ENCODE measurements at places on chromosomes 16 and 17. TPM values are rescaled to one million over a fixed set of nuclear protein-coding genes. Genes with fewer than 3 reads are reported as not detected.

GRCh38 chr17:7328840-7329373, at the start of gene NEURL4:
Gene NEURL4, minus strand, starts transcription at chr17:7329335. Its CDS starts 23 bp downstream, at chr17:7329312.
- DNase-seq: peak; percentile 38

Gene TMEM132E
- total RNA-seq: 2.0 TPM

- DNase-seq: no peak
Observed at GRCh38 chr16:88133507-88133843, 182.2 kb downstream of the BANP start.

Gene REXO5
- total RNA-seq: 10.5 TPM

GRCh38 chr16:51111759-51112158, 39.3 kb downstream of the SALL1 start:
- no peak for DNase-seq

DNA sequence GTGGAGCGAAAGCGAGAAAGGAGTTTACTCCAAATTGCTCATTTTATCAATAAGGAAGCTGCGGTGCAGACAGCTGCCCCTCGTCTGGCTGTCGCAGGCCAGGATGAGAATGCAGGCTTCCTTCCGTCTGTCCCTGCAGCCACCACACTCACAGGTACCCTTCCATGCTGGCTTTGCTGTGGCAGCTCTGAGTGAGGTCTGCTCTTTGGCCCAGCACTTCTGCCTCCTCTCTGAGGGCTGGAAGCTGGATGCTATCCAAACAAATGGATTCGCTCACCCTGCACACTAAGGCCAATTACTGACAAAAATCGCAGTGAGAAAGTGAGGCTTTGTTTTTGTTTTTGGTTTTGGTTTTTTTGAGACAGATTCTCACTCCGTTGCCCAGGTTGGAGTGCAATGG, 7.0 kb downstream of the ARMC7 start:
- DNase-seq: no peak

Gene CDK5R1
- total RNA-seq: 9.2 TPM

DNA sequence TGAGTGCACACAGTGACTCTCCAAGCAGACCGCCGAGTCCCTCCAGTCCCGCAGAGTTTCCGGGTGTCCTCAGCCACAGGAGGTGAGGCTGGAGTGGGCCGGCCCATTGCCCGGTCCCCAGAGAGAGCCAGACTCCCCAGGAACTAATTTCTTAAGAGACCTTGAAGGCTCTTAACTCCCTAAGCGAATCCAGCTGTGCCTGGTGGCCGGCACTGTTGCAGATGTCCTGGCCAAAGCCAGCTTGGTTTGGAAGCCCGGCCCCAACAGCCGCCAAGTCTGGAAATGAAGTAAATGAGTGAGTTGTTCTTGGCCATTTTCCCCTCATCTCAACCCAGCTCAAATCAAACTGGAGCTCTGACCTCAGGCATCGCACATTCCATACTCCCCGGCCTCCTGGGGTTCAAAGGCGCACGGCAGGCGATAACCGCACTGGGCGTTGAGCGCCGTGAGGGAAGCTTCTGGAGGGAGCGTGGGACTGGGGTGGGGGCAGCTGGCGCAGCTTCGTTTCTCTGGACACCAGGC, 42.0 kb downstream of the CMIP start:
- no peak for DNase-seq

Gene PGS1
- 51.4 TPM for total RNA-seq

GRCh38 chr16:84988328-84989080, 22.8 kb downstream of the ZDHHC7 start:
- DNase-seq: no peak

Gene AIPL1
- 0.46 TPM for total RNA-seq

Gene OR1A1
- total RNA-seq: not detected

DNA sequence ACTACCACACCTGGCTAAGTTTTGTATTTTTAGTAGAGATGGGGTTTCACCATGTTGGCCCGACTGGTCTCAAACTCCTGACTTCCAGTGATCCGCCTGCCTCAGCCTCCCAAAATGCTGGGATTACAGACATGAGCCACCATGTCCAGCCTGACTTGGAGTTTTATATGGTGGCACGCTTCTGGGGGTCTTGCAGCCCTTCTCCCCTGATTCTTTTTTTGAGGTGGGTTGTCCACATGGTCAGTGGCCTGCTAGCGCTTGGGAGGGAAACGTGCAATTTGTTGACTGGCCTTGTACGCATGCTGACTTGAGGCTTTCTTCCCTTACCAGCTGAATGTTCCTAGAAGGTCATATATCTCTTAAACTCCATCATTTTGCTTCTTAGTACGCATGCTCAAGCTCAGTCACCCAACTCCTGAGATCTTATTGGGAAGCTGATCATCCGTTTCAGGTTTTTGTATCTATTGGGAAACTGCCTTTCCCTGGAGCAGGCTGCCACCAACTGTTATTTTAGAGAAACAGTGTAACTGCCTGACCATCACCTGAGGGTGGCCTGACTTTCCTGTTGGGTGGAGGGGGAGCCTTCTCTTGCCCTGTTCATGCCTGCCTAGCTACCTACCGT, 13.7 kb upstream of the LDHD start:
- no peak for DNase-seq

DNA sequence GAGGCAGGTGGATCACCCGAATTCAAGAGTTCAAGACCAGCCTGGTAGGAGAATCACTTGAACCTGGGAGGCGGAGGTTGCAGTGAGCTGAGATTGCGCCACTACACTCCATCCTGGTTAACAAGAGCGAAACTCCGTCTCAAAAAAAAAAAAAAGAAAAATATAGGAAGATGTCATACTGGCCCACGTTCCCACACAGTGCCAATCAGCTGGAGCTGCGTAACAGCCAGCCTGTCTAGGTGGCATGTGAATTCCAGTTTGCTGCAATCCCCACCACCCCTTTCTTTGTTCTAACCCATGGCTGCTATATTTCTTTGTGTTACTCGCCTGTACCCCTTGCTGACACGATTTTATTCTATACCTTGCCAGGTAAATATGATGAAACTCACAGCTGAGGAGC, 7.5 kb downstream of the NFATC2IP start:
- no peak for DNase-seq

DNA sequence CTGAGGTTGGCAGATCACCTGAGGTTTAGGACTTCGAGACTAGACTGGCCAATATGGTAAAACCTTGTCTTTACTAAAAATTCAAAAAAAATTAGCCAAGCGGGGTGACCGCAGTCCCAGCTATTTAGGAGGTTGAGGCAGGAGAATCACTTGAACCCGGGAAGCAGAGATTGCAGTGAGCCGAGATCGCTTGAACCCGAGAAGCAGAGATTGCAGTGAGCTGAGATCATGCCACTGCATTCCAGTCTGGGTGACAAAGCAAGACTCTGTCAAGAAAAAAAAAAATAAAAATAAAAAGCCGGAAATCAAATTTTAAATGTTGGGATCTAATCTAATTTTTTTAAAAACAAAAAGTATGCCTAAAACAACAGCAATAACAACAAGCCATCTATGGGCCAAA, 56.3 kb downstream of the ABCC1 start:
- no peak for DNase-seq

Gene GUCY2D
- total RNA-seq: 1.1 TPM

DNA sequence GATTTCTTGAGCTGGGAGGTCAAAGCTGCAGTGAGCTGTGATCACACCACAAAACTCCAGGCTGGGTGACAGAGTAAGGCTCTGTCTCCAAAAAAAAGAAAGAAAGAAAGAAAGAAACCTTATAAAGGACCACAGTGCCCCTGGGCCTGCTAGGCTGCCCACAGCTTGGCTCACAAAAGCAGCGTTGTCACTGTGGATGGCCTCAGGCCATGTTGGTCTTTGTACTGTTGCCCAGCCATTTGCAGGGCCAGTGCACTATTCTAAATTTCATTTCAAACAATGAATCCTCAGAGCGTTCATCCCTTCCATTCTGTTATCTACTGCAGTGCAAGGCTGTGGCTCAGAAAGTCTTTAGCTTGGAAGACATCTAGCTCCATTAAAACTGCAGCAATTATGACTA, 208.4 kb downstream of the SLC39A11 start:
- no peak for DNase-seq

Gene CLEC18A
- total RNA-seq: 0.46 TPM

GRCh38 chr17:55743103-55743679, 7.7 kb upstream of the PCTP start:
- DNase-seq: no peak

Gene SLC5A11
- total RNA-seq: not detected

Gene HASPIN
- 30.0 TPM for total RNA-seq

DNA sequence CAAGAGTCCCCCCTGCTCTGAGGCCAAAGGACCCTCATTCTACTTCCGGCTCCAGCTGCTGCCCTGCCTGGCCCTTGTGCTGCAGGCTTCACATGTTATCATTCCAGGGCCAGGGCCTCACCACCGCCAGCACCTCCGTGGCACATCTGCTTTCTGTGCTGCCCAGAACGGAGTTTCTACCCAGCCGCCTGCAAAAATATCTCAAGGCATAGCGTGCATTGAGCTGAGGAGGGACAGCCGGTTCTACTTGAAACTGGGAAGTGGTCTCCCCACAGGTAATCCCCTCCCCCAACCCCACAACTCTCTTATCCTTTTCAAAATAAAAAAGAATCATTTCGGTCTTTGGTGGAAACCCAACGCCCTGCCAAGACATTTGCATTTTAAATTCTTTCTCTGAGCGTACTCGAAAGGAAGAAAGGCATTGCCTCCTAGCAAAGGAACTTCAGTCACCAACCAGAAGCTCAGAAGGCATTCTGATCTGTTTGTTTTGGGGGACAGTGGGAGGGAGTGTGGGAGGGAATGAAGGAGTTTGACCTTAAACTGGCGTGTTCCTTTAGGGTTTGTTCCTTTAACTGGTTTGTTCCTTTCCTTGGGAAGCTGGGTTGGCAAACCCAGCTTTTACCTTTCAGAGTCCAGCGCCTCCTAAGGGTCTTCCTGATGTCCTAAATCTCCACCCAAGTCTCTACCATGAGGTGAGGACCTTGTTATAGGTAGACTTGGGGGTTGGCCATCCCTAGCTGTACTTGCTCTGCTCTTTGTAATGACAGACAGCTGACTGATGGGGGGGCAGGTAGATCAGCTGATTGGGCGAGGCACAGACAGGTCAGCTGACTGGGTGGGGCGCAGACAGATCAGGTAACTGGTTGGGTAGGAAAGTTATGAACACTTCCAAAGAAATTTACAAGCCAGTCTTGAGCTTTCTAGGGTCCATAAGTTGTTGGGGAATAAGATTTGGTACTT, 33.4 kb upstream of the PIK3R6 start:
- DNase-seq: no peak

DNA sequence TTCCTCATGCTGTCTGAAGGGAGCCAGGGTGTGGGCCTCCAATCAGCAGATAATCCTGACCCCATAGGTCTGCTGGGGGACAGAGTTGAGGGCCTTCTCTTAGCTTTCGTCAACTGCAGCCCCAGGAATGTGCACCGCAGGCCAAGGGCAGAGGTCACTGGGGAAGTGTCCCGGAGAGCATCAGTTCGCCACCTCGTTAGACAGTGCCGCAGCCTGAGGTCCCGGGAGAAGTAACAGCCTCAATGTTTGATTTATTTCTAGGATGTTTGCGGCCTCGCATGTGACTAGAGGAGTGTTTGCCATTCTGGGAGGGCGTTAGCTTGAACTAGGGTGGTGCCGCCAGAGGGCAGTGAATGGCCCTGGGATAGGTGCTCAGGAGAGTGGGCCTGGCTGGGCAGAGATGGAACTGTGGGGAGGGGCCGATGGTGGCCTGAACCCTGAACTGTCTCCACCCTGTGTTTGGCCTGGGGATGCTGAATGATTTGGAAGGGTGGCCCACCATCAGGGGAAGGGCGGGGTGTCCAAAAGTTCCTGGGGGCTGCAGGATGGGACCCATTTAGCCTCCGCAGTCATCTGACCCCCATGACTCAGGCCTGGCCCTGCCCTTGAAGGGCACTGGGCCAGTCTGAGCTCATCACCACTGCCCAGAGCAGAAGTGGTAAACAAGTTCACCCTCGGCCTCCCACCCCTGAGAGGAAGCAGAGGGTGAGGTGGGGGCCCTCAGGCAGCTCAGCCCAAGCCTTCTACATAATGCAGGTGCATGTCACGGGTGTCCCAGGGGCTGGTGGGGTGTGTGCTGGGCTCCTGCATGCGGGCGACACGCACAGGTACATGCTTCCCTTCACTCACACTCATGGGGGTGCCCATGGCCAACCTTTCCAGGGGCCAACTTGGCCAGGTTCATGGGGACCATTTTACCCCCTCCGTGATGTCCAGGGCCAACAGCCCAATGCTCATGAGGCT, 12.4 kb upstream of the TAC4 start:
- peak; percentile 49 for DNase-seq

Gene OR1A2
- total RNA-seq: not detected

DNA sequence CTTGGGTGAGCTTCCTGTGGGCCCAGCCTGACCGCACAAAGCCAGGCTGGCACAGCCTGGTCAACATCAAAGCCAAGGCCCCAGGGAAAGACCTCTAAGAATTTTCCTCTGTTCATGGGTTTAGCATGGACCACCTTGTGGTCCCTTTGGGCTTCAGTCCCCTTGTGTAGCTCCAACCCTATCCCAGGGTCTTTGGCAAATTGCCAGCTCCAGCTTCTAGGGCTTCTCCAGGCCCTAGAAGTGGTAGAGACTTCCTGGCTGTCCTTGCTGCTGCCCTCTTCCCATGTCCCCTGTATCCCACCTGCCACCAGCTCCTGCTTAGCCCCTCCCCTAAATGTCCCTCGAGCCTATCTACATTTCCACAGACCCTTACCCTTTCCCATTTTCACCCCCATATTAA, 9.7 kb upstream of the ITGA3 start:
- no peak for DNase-seq

- peak; percentile 70 for DNase-seq
Observed at GRCh38 chr17:79023886-79024771, at the start of gene C1QTNF1. Gene C1QTNF1, plus strand, starts transcription at chr17:79024169. Its CDS starts 19,800 bp downstream, at chr17:79043969.

- DNase-seq: peak; percentile 3
Observed at GRCh38 chr17:82938873-82939620, 99.2 kb upstream of the ZNF750 start.

GRCh38 chr16:1378804-1379303, 27.1 kb downstream of the GNPTG start:
- peak; percentile 41 for DNase-seq

Gene GAST
- not detected for total RNA-seq

Gene KCNH4
- total RNA-seq: 0.24 TPM

- DNase-seq: no peak
Observed at GRCh38 chr16:81956213-81956948, 54.9 kb downstream of the SDR42E1 start.

DNA sequence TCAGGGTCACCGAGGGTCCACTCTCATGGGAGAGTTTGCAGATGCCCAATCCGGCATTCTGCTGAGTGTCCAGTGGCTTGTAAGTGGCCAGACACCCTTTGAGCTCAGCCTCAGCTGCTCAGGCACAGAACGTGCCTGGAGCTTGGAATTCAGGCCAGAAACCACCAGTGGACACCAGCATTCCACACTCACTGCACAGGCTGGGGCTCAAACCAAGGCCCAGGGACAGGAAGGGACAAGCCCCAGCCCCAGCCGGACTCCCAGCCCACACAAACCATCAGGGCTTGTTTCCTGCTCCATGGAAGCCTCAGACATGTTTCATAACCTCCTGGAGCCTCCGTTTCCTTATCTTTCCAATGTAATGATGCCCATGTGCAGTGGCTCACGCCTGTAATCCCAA, 5.0 kb upstream of the NPRL3 start:
- DNase-seq: no peak

Gene PTX4
- 0.18 TPM for total RNA-seq
